CD4-positive, alpha-beta T cell treated with Interferon alpha-2 for 1 hour (primary cell): ENCODE measurements at places on chromosomes 2 and 18.

- DNase-seq, result peak; percentile 53
Observed at GRCh38 chr2:130920415-130921163, 83.9 kb downstream of the ARHGEF4 start.

DNA sequence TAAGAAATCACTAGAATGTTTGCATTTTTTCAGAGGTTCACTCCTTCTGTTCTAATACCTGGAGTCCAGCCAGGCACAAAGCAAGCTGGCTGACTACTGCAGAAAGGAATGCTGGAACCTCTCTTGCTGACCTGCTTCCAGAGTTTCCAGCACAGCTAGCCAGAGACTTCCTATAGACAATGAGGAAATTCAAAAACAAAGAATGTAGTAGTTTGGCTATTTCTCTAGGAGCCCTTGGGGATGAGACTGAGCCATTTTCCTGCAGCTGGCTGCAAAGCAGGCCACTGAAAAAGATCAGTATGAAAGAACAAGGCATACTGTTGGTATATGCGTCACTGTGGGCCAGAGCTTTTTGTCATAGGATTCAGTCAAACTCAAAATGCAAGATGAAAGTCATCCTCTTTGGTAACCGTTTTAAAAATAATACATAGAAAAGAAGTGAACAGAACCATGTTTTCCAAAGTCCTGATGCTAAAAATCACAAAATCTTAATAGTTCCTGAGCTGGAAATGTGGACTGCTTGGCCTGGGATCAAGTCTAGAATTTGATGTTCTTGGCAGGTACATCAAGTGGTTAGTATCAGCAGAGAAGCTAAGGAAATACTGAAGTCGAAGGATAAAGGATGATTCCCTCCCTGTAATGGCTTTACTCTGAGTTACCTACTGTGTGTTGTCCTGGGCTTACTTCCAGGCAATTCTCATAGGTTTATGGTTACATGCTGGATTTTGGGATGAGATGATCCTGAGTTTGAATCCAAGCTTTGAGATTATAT lies 9.0 kb upstream of the DSEL start:
- no peak for DNase-seq

DNA sequence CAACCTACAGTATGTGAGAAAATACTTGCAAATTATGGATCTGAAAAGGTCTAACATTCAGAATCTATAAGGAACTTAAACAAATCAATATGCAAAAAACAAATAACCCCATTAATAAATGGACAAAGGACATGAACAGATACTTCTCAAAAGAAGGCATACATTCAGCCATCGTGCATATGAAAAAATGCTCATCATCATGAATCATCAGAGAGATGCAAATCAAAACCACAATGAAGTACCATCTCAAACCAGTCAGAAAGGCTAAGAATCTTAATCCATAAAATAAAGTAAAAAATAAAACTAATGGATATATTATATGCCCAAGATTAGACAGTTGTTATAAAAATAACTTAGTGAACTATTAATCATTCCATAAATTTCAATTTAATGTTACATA lies 154.0 kb downstream of the CALCRL start:
- DNase-seq, result no peak

- peak; percentile 27 for DNase-seq
Observed at GRCh38 chr18:35588995-35589394, 7.5 kb downstream of the GALNT1 start.

DNA sequence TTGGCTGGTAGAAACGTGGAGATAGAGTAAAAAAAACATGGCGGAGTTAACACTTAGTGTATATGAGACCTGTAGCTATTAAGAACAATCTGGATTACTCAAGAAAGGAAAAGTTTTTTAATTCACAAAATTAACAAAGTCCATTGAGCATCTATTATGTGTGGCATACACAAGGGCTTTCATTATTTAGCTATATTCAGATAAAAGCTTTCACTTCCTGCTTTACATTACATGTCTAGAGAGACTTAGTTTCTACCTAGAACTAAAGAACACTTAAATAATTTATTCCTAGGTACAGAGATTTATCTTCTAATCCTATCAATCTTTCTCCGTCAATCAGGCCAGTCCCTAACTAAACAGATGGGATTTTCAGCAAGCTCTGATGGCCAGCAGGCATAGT lies 196.0 kb upstream of the SLC39A10 start:
- no peak for DNase-seq

DNA sequence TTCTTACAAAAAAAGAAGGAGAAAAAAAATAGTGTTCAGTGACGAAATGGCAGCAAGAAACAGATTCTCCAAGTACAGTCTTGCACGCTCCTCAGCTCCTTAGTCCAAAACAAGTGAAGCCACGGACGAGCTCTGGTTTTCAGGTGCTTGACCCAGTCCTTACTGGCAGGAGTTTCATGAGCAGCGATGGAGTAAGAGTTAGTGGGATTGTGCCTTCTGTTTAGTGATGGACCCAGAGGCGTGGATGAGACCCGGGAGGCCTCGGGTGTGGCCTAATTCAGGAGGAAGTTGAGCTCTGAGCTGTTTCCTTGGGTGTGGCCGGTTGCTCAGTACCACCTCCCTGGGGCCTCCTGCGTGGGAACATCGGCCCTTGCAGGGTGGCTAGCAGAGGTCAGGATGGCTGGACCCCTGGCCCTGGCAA lies 52.0 kb downstream of the KIF5C start:
- peak; percentile 17 for DNase-seq

- DNase-seq, result no peak
Observed at GRCh38 chr18:75280427-75281280, 70.1 kb downstream of the TSHZ1 start.

GRCh38 chr2:200615247-200615646 lies 29.4 kb downstream of the AOX1 start:
- no peak for DNase-seq

GRCh38 chr2:109024477-109024876 lies 35.5 kb upstream of the EDAR start:
- DNase-seq, result no peak

DNA sequence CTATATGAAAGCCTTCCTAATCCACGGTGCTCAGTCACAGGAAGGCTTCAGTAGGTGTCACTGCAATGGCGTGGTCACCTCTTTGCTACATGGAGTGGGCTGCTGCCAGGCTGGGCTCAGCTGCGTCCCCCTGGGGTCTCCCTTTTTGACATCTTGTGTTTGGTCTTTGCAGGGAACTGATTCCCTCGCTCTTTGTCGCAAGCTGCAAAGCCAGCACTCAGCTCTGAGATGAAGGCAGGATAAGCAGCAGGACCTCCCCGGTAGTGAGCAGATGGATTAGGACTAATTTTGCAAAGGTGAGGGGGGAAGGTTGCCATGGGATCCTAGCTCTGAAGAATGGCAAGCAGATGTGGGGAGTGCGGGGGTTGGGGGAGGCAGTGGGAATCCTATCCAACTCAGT lies 173.9 kb upstream of the ARL4C start:
- DNase-seq, result no peak

GRCh38 chr2:205066081-205066480 lies 520.8 kb downstream of the PARD3B start:
- no peak for DNase-seq

DNA sequence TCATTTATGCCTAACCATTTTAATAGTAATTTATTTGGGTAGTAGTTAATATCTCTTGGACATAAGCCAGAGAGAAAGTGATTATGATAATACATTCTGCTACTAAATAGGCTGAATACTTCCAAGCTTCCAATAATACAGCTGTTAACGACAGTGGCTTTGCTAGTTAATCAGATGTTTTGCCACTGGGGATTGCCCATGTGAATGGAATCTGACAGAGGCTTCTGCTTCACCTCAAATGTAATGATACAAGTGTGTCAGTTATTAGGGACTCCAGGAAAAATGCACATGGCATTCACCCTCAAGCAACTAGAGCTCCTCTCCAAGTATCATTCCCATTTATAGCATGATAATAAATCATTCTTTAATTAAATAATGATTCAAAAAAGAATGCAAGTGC lies 185.0 kb upstream of the TMEFF2 start:
- DNase-seq, result no peak

GRCh38 chr2:241274127-241274526 lies 41.3 kb downstream of the HDLBP start:
- no peak for DNase-seq

DNA sequence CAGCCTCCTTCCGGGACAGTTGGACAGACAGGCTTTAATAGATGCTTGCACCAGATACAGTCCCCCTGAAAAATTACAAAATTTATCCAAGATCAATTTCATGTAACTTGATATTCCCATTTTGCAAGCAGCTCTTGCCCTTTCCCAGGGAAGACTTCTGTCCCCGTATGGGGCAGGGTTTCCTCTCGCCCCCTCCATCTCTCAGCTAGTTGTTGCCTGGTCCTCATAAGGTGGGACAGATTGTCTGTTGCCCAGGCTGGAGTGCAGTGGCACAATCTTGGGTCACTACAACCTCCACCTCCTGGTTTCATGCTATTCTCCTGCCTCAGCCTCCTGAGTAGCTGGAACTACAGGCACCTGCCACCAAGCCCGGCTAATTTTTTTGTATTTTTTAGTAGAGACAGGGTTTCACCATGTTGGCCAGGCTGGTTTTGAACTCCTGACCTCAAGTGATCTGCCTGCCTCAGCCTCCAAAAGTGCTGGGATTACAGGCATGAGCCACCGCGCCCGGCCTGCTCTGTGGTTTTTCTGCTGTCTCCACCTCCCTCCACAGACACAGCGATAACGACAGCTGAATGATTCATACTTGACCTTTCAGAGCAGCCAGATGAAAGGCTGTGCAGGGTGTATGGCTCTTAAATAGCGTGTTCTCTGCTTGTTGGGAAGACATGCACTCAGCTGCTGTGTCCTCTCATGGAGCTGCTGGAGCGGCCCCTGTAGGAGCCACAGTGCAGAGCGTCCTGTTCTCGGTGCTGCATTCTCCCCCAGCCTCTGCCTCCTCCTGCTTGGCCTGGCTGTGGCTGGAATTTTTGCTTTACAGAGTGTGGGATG lies 61.4 kb downstream of the TTC39C start:
- peak; percentile 40 for DNase-seq

DNA sequence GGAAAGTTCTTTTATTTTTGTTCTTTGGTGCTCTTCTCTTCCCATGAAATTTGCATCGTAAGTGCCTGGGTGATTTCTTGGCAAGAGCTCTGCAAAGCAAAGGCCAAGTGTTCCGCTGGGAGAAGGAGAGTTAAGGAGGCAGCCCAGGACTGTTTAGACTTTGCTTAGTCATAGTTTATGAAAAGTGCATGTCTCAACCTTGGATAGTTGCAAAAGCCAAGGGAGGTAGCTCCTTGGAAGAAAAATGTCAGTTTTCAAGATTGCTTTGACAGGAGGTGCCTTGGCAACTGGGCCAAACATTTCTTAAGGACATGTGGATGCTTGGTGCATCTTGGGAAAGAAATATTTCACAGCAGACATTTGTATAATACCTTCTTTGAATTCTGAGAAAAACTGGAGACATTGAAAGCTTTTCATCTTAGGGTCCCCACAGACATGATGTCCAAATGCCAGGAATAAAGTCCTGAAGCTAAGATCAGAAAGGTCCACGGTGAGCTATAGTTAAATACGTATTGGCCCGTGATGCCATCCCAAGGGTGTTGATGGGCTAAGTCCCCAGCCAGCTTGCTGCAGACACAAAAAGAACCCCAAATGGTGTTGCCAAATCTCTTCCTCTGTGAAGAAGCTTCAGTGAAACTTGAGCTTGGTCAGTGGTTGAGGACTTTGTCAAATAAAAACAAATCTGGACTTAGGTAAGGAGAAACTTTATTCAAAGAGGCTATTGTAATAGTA lies 96.3 kb upstream of the THUMPD2 start:
- DNase-seq, result no peak

GRCh38 chr2:5467178-5467905 lies 224.8 kb upstream of the SOX11 start:
- no peak for DNase-seq

- DNase-seq, result no peak
Observed at GRCh38 chr18:56933472-56933871, 213.4 kb upstream of the BOD1L2 start.

DNA sequence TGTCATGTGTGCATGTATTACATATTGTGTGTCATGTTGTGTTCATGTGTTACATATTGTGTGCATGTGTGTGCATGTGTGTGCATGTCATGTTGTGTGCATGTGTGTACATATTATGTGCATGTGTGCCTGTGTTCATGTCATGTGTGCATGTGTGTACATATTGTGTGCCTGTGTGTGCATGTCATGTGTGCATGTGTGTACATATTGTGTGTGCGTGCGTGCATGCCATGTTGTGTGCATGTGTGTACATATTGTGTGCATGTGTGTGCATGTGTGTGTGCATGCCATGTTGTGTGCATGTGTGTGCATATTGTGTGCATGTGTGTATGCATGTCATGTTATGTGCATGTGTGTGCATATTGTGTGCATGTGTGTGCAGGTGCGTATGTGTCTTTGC lies 267.1 kb downstream of the EIPR1 start:
- no peak for DNase-seq

GRCh38 chr2:29691391-29691950 lies 229.9 kb downstream of the ALK start:
- DNase-seq, result no peak

DNA sequence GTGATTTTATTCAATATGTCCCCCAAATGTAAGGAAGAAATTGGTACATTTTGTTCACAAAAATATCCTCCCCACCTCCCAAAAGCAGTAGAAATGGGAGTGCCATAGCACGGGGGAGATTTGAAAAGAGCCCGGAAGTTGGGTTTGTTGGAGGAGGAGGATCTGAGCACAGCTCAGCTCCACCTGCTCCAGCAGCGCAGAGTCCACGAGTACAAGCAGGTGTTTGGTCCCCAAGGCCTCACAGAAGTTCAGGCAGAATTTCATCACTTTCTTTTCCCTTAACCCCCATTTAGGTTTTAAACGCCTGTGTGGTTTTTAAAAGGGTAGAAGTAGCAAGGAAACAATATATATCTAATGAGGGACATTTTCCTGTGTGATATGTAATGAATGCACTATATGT lies 56.0 kb downstream of the TRAPPC12 start:
- no peak for DNase-seq

GRCh38 chr18:24736662-24737330 lies 276.4 kb downstream of the HRH4 start:
- DNase-seq, result no peak

DNA sequence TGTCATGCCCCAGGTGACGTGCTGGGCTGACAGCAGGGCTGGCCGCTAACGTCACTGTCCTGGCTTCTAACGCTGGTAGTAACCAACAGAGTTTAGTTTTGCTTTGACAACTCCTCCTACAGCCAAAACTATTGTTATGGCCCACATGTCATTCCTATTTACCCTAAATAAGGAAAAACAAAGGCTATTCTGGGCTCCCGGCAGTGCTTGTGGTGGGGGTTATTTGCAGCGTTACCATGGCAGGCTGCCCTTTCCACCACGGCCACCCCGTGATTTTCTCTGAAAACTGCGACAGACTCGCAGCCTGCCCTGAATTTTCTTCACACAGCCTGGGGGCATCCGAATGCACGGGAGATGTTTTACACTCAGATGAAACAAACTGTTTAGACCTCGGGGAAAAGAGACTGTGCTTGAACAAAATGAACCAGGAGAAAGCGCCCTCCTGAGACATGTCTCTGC lies 115.2 kb downstream of the FAM210A start:
- peak; percentile 60 for DNase-seq

GRCh38 chr2:107068069-107068916 lies 182.3 kb upstream of the ST6GAL2 start:
- no peak for DNase-seq
